Stimulated activated CD4-positive, alpha-beta T cell treated with anti-CD3 and anti-CD28 coated beads, Interleukin-1b, Interleukin-23, amount 100 ng/mL, for 1 hour (primary cell): ENCODE measurements at places on chromosomes 3 and 15.

DNA sequence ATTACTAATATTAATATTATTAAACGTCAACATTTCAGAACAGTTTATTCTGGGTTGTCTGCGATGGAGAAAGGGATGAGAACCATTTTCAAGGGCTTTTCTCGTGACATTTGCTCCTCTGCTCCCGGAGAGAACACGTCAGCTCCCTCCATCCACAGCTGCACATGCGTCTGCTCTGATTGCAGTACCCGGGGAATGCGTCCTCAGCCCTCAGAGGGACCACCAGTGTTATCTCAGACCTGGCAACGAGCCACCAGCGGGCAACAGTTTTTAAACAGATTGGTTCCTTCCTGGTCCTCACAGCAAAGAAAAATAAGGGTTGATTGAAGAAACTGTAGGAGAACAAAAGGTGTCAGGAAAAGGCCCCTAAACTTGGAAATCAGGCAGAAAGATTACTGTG is 202.2 kb upstream of the ADAMTS9 start:
- DNase-seq, result no peak

- no peak for DNase-seq
These were observed 759 bp upstream of the ARID3B start for GRCh38 chr15:74540161-74540760.

DNA sequence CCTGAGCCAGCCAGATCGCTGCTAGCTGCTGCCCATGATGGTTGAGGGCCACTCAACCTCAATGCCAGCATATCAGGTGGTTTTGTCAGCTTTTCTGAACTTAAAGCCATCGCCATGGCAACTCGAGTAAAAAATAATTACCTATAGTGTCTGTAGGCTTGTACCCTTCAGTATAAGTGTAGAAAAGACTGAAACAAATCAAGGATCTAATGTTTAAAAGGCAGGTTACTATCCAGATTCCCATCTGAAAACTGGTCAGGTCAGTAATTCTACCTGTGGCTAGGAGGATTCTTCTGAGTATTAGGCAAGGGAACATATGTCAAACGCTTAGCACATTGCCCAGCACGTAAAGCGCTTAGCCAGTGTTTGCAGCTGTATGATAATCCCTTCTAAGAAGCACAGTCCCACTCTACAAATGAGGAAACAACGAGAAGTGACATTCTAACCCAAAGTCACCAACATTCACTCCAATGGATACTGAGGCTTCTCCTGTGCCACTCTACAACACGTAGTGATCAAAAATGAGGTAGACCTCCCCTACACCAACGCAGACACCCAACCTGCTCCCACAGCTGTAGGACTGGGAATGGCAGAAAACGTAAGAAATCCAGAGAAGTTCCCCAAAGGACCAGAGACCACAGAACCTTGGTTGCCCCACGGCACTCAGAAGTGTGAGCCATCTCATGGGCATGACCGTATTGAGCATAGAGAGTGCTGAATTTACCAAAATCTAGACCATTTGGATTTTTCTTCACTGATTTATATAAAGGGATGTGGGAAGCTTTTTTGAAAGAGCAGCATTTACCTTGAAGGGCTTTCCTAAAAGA is 55.3 kb downstream of the SLTM start:
- no peak for DNase-seq

GRCh38 chr15:70243686-70244540 is 146.2 kb upstream of the TLE3 start:
- DNase-seq, result no peak

DNA sequence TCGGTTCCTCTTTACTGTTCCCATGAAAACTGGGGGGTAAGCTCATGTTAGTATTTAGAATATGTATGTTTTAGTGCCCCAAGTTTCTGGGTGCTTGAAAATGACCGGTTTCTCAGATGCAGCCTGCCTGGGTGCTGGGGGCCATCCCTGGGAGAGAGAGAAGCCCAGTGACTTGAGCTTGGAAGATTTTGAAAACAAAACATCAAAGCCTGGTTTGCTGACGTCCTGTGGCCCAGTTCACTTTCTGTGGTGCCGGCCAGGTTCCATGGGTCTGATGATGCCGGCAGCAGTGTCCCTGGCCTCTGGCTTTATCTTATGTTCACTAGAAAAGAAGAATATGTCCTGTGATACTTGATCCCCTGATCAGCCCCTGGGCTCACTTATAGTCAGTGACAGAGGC is 17.1 kb downstream of the APBA2 start:
- DNase-seq, result no peak

- DNase-seq, result no peak
These were observed 64.7 kb downstream of the GPR176 start for GRCh38 chr15:39855400-39855799.

DNA sequence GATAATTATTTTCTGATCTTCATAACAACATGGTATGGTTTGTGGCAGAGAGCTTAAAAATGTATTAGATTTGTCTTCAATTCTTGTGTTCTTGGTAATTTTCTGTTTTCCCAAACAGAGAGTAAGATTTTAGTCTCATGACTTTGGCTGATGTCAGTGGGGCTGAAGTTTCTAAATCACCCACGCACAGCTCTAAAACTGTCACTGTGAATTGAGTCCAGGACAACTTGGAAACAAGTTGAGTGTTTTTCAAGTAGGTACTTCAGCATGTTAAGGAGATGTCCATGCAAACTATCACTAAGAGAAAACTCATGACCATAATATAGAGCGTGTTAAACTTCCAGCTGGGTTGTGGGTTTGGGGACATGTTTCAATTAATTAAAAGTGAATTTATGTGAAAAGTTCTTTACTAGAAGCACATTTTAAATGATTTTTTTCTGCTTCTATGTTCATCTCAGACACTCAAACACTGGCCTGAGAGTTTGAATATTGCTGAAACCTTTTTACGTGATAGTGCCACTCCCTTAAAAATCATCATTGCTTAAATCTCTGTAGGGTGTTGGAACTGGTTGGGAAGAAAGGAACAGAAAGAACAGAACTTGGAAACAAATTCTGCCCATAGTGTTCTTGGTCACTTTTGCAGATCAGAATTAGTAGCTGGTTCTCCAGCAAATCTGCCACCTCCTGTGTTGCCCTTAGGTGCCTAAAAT is 89.8 kb downstream of the KLHL25 start:
- no peak for DNase-seq

GRCh38 chr3:33441225-33441976 is 1.2 kb upstream of the UBP1 start:
- DNase-seq, result no peak

- no peak for DNase-seq
These were observed 12.2 kb upstream of the APOD start for GRCh38 chr3:195595785-195596531.

DNA sequence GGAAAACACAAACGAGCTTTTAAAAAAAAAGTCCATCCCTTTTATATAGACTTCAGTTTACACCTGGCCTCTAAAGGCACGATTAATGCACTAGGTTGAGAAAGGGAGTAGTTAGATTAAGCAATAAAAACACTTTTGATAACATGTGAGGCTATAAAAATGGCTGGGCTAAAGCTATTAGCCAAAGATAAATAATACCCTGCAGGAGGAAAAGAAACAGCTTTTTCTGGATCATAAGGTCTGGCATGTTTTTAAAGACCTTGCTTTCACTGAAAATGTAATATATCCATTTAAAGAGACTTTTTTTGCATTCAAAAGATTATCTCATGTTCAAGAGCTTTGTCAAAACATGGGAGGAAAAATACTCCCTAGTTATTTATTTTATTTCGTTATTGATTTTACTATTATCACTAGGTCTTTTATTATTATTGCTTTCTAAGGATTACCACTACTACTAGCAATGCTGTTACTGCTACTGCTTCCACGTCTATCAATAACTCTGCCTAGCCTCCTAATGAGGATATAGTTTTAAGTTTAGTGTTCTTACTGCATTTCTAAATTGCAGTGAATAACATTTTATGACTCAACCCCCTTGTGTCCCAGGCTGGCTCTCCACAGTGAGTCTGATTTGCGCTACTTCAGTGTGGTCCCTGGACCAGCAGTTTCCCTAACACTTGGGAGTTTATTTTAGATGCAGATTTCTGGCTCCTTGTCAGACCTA is 93.4 kb downstream of the THRB start:
- DNase-seq, result no peak

DNA sequence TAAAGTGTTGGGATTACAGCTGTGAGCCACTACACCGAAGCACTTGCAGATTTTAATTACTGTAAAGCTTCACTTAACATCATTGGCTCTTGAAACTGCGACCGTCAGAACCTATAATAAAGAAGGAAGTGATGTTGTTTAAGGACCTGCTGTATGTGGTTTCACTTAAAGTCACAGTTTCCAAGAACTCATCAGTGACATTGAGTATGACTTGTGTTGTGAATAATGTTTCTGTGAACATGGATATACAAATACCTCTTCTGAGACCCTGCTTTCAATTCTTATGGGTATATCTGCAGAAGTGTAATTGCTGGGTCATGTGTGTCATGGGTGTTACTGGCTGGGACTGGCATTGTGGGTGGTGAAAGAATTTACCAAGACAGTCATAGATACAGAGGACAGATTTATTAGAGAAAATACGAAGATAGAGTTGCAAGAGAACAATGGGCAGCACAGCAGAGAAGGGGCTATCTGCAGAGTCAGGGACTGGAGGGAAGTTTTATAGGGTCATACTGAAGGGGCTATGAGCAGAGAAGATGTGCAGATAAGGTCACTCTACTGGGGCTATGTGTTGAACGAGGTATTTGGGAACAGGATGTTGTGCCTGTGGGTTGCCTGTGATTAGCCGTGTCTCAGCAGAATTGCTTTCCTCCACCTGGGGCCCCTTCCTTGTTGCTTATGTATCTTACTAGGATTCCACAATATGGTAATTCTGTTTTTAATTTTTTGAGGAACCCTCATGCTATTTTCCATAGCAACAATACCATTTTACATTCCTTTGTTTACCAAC is 4.5 kb downstream of the NDUFB5 start:
- DNase-seq, result no peak

DNA sequence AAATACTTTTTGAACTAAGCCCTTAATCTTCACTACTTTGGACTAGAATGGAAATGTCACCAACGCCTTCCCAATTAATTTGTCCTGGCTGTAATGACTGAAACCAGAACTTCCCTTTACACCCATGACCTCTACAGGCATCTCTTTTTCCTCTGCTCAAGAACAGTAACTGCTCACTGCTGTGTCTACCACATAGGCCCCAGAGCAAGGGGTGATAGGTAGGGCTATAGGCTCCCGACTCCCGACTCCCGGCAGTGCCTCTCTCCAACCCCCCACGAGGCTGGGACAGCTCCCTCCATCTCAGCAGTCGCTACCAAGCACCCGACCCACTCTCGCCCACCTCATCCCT is 384 bp upstream of the LEKR1 start:
- DNase-seq, result no peak

DNA sequence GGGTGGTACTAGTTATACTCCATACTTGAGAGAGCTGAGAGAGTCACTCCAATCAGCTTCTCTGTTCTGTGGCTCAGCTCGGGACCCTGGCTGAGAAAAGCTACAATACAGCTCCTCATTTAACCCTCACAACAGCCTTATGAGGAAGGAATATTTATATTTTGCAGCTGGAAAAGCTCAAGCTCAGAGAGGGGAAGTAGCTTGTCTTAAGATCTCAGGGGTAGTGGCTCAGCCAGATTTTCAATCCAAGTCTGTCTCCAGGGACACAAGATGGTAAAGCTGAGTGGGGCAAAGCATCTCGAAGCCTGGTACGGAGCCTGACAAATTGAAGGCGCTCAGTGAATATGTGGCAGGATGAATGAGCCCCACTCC is 14.8 kb downstream of the SCAMP2 start:
- no peak for DNase-seq

- no peak for DNase-seq
These were observed 65.7 kb upstream of the MRPL3 start for GRCh38 chr3:131568460-131568859.

- DNase-seq, result no peak
These were observed 6.9 kb downstream of the CRBN start for GRCh38 chr3:3172627-3173026.

DNA sequence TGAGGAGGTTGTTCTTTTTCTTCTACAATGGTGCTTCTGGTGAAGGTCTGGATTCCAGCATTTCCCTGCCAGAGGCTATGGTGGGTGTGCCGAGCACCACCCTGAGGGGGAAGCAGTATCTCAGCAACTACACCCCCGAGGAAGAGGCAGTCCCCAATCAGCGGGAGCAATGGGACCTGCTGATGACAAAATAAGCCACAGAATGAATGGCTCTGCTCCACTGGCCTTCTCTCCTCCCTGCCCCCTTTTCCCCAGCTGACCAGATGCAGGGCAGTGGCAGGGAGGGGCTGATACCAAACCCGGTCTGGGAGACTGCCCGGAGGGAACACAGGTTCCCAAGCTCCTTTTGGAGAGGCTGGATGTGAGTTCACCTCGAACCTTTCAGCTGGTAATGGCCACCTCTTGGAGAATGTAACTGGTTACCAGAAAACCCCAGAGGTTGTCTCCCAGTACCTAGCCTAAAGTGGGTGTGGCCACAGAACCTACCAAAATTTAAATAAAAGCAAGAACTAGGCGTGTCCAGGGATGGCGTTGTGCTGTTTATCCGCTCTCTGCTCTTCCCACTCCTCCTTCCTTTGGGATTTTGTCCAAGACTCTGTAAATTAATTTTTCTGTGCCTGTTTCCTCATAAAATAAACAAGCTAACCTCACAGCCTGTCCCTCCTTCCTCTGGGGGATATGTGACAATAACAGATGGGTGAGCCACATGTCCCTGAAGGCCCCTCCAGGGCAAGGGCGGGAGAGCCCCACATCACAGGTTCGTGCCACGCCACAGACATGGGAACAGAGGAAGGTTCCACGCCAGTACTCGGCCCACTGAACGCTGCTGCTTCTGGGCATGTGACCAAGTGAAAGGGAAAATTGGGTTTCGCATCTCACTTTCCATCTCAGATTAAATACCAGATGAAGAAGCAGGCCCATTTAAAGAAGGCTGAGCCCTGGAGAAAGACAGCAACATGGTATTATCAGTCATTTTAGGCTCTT is 35.1 kb upstream of the SPTBN5 start:
- no peak for DNase-seq

- DNase-seq, result no peak
These were observed 353.7 kb upstream of the SGO1 start for GRCh38 chr3:20539666-20540065.

DNA sequence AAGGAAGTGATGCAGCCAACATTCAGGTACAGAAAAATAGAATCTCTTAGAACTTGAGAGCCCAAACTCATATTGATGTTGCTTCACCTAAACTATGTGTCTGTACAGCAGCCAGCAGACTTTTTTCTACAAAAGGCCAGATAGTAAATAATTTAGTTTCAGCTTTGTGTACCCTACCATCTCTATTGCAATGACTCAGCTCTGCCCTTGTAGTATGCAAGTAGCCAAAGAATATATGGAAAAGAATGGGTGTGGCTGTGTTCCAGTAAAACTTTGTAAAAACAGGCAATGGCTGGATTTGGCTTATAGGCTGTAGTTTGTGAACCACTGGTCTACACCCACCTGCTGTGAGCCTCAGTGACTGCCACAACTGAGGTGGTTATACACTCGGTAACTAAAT is 392.5 kb upstream of the RARB start:
- no peak for DNase-seq

DNA sequence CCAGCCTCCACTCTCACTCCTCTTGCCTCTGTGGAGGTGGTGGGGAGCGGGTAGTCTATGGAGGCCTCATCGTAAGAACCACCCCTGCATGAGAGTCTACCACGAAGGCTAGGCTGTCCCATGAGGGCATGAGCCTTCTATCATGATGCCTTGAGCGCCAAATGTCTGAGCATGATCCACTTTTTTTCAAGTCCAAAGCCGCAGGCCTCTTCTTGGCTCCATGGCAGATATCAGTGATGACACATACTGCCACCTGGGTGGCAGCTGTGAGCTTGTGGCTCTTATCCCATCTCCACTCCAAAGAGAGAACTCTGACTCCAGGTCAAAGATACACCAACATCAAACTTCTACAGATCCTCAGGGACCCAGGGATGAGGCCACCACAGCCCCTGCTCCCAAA is 13.5 kb downstream of the POC1A start:
- DNase-seq, result no peak

- no peak for DNase-seq
These were observed 122.0 kb upstream of the RGMA start for GRCh38 chr15:93210995-93211394.
